MV-4-11 (cell line): ENCODE measurements at places on chromosomes 4 and X.

DNA sequence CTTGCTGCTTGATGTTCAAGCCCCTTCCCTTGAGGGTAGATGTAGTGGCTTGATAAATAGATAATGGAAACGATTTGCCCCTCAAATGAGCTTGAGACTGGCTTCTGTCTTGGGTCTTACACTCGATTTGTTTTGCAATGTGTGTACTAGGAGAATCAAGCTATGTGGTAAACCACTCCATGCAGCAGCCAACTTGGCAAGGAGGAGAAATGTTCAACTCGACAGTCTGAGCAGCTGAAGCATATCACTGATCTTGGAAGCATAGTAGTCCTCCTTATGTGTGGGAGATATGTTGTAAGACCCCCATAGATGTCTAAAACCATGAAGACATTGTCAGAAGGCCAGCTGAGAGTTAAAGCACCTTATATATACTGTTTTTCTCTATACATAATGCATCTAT lies 125.3 kb downstream of the CCNG2 start:
- DNase-seq, result no peak

- DNase-seq, result no peak
Observed at GRCh38 chr4:147587041-147587440, 30.2 kb upstream of the TMEM184C start.

DNA sequence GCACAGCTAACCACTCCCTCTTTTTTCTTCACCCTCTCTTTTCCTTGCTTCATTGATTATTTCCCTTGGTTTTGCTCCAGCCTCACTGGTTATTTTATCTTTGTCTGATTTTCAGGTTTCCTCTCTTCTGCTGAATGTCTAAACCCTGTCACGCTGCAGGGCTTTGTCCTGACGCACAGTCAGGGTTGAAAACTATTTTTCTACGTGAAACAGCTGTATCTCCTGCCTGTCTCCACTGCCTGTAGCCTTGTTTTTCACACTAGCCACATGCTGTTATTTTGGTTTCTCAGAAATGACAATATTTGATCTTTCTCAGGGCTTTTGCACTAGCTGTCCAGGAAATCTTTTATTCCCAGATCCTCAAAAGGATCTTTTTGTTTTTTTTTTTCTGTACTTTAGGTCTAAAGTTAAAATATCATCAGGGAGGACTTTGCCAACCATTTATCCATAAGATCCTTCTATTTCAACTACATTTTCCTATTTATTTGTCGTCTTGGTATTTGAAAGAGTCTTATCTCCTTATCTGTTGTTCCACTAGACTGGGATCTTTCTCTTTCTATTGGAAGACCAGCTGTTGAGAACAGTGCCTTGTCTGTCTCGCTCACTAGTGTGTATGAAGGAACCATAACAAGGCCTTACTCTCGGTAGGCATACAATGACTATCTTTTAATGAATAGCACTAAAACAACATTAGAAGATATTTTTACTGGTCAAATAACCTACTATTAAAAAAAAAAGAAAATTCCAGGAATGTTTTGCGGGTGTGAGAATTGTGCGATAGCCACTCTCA lies 164.3 kb downstream of the PDHA2 start:
- DNase-seq, result no peak

- DNase-seq, result no peak
Observed at GRCh38 chrX:144586756-144587155, 660.5 kb upstream of the SPANXN1 start.

DNA sequence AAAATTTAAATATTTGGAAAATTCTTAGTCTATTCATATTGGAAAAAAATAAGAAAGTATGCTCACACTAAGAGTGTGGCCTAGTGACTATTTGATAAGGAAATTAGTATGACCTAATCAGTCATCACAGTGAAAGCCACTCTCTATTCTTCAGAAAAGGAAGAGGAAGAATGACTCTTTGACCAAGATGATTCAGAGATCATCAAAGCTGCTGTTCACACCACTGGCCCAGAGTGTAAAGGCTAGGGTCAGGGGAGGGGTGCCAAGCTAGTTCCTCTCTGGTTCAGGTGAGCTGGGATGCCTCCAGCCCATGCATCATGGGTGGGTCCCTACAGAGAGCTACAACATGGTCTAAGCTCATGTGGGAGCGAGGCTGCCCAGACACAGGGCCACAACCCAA lies 396.9 kb upstream of the NDST3 start:
- DNase-seq, result no peak

GRCh38 chr4:184347251-184348239 lies 126.8 kb downstream of the IRF2 start:
- peak; percentile 97 for DNase-seq

GRCh38 chr4:74366367-74366911 lies 1.5 kb downstream of the EREG start:
- DNase-seq, result peak; percentile 43
